Central memory CD4-positive, alpha-beta T cell (primary cell): ENCODE measurements at places on chromosomes 7 and 10.

DNA sequence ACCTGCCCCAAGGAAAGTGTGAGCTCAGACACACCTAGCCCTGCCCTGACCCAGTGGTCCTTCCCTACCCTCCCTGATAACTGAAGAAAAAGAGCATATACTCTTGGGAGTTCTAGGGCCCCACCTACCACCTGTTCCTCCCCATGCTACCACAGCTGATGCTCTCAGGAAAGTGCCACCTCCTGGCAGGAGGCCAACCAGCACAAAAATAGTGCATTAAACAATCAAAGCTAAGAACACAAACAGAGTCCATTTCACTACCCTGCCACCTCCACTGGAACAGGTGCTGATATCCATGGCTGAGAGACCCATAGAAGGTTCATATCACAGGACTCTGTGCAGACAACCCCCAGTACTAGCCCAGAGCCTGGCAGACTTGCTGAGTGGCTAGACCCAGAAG lies 288.6 kb upstream of the PHF14 start:
- DNase-seq = no peak

DNA sequence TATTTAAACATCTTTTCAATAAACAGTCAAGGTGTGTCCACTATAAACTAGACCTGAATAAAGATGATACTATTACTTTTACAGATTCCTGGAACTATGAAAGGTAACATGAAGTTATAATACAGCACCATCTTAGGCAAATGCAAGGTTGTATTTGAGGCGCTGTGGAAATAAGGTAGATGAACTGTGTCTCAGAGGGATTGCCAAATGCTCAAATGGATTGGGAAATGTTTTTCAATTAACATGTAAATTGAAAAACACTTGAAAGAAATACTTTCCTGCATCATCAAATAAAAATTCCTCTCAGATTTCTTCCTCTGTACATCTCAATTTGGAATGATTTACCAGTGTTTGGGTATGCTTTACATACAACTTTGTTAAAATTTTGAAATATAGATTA lies 139.4 kb downstream of the DKK1 start:
- no peak for DNase-seq

GRCh38 chr10:132470410-132471124 lies 67.0 kb upstream of the INPP5A start:
- DNase-seq = no peak

DNA sequence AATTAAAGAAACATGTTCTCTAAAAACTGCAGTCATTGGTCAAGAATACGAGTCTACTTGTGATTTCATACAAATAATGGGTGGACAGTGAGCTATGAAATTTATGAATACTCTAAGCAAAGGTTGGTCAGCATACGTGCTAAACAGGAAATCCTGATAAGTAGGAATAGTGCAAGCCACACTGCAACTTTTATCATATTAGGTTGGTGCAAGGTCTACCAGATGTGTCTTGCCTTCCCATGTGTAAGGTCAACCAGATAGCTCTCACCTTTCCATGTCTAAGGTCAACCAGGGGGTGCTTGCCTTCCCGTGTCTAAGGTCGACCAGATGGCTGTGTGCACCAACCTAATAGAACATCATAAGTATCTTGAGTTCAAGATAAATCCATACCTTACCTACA lies 2.0 kb upstream of the ITGB1 start:
- no peak for DNase-seq

GRCh38 chr10:113912582-113912981 lies 58.1 kb downstream of the NHLRC2 start:
- no peak for DNase-seq

DNA sequence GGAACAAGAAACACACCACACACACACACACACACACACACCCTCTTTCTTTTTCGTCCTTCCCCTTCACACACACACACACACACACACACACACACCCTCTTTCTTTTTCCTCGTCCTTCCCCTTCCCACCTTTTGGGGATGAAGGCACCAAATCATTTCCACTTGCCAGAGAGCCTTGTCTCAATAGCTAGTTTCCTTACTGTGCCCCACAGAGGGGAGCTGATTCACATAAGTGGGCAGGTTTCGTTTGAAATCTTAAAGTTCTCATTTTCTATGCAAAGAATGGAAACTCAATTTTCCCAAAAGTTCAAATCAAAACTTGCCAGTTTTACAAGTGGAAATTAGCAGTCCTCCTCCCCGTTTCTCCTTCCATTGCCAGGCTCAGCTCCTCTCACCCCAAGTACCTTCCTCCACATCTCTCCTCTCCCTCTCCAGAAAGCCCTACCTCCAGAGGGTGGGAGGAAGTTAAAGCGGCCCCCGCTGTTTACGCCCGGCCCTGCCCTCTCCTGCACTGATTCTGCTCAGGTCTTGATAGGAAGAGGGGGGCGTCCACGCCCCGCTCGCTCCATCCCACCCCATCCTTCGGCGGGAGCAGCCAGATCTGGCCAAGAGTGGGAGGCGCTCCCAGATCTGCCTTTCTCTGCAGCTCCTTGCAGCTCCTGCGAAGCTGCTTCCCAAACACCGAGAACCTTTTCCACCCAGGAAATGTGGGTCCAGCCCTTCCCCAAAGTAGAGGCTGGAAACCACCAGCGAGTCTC lies 1.3 kb downstream of the CTTNBP2 start:
- no peak for DNase-seq
